ENCODE measurements at places on chromosomes 6 and 20.

- no peak for DNase-seq
Measured at GRCh38 chr20:32567384-32568178, 17.6 kb downstream of the NOL4L start.

GRCh38 chr6:14676064-14676463, 558.5 kb downstream of the CD83 start:
- DNase-seq, result no peak

DNA sequence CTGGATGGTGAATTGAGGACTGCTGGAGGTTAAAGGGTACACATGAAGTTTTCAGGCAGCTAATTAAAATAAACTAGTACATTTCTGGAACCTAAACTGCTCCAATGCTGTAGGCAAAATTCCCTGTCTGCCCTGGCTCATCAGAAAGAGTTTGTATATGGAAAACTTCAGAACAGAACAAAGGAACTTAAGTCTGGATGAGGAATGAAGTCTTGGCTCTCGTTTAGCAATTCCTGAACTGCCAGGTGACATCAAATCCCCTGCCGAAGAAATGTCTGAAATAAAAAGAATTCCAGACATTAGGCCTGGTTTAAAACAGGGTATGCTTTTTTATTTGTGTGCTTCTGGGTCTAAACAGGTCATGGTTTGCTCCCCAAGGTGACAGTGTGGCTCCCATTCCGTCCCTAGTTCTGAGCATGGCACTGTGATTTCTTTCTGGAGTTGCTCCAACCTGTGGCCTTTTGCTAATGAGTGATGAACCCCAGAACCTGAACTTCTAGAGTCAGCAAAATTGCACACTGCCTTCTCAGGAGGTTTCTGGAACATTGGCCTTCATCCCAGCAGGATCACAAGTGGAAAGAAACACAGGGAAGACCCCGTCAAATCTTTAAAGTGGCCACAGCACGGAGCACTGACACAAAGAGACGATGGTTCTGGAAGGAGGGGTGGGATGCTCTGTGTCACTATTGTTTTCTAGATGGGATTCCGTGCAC, 129.4 kb upstream of the NAA20 start:
- DNase-seq, result no peak

DNA sequence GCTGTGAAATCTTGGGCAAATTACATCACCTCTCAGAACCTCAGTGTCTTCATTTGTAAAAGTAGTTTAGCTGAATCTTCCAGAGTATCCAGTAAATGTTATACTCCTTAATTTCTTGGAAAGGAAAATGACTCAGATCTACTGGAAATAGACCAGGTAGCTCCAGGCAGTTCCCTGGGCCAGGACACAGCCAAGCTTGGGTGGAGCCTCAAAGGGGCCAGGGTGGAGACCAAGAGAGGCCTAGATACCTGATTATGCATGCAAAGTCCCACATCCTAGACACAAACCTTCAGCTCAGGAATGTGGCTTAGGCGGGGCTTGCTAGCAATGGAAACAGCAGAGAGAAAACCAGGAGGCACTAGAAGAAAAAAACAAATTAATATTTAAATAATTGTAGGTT, 272.8 kb downstream of the MAFB start:
- DNase-seq, result no peak

DNA sequence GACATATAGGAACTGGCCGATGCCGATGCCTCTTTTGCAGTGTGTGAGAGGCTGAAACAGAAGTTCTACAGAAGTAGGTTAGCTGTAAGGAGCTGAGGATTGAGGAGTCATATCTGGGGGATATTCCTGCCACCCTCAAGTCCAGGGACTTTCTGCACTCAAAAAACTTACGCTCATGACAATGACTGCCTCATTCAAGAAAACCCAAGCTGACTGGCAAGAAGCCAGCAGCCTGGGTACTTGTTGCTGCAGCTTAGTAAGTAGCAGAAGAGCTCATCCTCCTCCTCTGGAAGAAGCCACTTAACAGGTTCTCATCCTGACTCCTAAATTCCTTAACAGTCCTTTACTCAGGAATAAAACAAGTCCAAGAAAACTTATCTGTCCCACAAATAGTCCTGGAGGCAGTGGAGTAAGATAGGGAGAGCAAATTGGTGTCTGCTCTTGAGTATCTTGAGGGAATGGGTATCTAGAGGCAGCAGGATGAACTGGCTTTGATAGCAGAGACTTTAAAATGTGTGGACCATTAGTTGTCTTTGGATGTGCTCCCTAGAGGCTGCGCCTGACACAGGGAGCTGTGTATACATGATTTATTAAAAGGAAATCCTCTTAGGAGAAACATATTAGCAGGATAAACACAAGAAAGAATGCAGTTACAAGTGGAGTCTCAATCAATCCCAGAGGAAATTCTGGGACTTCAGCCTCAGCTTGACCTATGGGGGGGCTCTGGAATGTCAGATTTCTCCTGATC, 7.4 kb downstream of the CALHM5 start:
- no peak for DNase-seq

GRCh38 chr6:2274981-2275891, 29.8 kb upstream of the GMDS start:
- DNase-seq, result no peak

DNA sequence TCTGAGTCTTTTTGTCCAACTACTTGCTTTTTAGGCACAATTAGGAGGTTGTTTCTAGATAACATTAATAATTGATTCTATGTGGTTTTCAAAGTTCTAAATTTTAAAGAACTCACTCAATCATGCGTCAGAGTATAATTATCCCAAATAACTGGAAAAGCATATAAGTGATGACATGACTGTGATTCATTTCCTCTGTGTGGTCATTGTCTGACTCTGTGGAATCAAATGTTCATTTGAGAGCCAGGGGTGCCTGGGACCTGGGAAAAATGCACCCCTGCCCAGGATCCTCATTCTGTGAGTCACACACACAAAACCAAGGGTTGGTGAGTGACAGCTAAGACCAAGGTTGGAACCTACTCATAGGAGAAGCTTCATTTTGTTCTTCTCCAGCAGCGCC, 127.1 kb upstream of the MLIP start:
- DNase-seq, result no peak

DNA sequence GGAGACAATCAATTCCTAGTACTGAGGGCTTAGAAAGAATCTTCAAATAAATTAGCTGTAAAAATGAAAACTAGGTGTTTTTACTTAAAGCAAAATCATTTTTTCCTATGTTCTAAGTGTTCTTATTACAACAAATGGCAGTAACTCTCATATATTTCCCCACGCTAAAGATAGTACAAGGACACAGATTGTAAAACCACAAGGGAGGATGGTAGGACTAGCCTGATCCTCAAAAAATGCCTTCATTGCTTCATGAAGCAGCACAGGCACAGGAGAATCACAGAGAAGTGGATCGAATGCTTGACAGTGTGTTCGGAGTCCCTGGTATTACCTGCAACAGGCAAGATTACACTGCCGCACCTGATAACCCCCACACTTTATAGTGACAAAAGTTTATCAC, 58.5 kb downstream of the SAMD3 start:
- DNase-seq, result no peak

- DNase-seq, result no peak
Measured at GRCh38 chr6:113539623-113540022, 317.5 kb upstream of the MARCKS start.

- no peak for DNase-seq
Measured at GRCh38 chr6:5203546-5203945, 57.2 kb downstream of the LYRM4 start.

DNA sequence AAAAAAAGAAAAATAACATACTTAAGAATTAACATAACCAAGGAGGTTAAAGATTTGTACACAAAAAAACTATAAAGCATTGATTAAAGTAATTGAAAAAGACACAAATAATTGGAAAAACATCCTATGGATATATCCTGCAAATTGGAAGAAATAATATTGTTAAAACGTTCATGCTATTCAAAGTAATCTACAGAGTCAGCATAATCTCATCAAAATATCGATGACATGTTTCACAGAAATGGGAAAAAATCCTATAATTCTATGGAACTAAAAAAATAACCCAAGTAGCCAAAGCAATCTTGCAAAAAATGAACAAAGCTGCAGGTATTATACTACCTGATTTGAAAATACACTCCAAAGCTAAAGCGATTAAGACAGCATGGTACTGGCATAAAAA, 23.3 kb downstream of the OR5V1 start:
- DNase-seq, result no peak

DNA sequence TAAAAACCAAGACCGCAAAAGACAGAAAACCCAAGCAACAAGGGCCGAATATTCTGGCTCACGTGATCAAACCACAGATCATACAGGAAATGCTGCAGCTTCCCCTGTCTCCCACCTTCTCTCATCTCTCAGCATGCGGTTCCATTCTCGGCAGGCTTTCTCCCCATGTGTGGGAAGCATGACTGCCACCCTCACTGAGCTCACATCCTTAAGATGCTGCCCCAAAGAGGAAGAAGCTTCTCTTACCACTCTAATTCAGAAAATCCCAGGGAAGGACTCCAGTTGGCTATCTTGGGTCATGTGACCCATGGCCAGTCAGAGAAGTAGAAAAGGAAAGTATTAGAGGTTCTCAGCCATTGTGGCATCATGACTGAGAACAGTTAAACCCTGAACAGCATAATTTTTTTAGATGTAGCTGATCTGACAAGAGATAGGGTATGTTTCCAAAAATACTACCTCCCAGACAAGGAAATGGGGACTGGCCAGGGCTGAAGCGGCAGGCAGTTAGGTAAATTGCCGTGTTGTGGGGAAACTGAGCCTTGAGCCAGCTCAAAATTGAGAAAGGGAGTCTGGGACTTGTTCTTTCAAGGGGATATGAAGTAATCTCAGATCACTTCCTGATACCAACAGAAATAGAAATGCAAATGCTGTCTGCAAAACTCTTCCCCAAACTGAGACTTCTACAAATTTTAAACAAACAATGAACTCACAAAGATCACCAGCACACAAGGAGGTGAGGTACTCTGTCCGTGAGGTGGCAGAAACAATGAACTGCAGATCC, 37.1 kb upstream of the GRM4 start:
- no peak for DNase-seq

- DNase-seq, result no peak
Measured at GRCh38 chr6:162151021-162151665, 576.4 kb downstream of the PRKN start.

DNA sequence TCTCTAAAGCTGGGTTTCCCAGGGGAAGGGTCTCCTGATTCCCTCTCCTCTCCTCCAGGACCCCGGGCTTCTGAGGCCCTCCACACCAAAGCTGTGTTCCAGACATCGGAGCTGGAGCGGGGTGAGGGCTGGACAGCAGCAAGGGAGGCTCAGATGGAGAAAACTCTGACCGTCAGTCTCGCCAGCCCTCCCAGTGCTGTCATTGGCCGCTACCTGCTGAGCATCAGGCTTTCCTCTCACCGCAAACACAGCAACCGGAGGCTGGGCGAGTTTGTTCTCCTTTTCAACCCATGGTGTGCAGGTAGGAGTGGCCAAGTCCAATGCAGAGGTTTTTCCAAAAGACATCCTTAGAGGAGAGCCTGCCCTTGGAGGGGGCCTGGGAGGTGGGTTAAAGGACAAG, 14.4 kb downstream of the TGM6 start:
- DNase-seq, result no peak

- DNase-seq, result no peak
Measured at GRCh38 chr6:144162977-144163376, 12.7 kb downstream of the STX11 start.

DNA sequence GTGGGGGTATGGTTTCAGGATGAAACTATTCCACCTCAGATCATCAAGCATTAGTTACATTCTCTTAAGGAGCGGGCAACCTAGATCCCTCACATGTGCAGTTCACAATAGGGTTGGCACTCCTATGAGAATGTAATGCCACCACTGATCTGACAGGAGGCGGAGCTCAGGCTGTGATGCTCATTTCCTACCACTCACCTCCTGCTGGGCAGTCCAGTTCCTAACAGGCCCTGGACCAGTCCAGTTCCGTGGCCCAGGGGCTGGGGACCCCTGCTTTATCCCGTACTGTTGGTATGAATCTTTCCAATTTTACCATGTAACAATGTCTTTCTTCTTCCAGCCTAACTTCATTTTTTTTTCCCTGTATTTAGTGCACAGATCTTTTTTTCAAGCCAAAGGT, 94.9 kb downstream of the OGFRL1 start:
- DNase-seq, result no peak

DNA sequence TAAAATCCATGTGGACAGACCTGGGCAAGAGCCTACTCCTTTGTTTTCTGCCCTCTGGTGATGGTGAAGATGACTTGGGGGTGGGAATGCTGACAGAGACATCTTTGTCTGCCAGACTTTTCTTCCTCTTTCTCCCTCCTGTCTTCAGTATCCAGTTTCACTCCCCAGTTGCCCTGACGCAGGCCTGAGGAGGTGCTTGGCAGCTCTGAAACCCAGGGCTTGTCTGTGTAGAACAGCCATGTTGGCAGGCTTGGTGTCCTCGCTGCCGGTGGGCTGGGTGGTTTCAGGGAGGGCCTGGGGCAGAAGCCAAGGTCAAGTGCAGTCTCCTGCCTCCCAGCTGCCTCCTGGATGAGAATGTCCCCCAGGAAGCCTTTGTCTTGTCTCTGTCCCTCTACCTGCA, 22.5 kb downstream of the CCDC167 start:
- no peak for DNase-seq

DNA sequence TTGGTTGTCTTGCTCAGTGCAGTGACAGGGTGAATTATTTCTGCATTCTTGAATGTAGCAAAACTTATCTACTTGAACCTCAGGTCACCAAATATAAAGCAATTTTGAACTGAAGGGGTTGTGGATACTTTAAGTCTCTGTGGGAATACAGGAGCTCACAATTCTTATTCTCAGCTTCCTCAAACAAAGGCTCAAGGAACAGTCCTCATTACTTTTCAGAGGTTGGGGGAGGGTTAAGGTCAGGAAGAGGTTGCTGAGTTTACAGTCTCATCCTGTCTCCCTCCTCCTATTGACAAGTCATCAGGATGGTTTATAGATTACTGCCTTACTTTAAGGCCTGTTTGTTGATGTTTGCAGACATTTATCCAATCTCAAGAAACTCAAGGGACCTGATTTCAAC, 143.6 kb upstream of the SPACA1 start:
- DNase-seq, result no peak

- no peak for DNase-seq
Measured at GRCh38 chr6:2562721-2563451, 187.8 kb downstream of the MYLK4 start.

DNA sequence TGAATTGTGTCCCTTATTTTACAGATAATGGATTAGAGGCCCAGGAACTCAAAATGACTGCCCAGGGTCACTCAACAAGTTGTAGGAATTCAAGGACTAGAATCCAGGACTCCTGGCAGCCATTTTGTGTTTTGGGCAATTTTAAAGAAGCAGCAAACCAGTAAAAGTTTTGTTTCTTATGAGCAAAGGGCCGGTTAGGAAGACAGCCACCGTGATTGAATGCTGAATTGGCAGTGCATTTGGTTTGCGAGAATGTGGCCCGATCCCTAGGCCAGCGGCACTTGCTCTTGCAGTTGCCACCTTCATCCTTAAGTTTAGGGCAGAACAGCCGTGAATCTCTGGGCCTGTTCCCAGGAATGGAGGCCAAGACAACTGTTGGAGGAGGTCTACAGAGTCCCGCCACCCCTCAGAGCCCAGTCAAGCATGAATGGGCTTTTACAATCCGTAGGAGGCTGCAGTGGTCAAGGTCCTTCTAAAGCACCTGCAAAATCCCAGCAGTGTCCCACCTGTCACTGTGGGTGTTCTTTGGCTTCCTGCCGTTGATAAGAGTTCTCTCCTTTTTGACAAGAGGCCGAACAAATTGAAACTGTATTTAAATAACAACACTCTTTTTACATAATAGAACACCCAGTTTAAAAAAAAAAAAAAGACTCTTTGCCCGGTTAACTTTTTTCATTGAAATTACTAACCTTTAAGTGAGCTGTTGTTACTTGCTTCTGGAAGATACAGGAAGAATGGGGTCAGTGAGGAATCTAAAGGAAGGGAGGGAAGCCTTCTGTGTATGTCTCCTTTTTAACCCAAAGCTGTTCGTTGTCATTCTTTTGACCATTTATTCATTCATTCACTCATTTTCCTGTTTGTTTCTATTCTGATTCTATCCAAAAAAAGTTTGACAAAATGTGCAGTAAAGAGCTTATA, 68.7 kb downstream of the PHACTR2 start:
- DNase-seq, result no peak

Data from stimulated activated CD8-positive, alpha-beta memory T cell treated with anti-CD3 and anti-CD28 coated beads, Interleukin-15, amount 100 ng/mL, for 24 hours (primary cell).